ENCODE measurements at places on chromosomes 12 and 14. TPM values are rescaled to one million over a fixed set of nuclear protein-coding genes. Genes with fewer than 3 reads are reported as not detected.

Gene DGKA
- 17.1 TPM for total RNA-seq

Gene TRIP11
- 39.1 TPM for total RNA-seq

Gene RNF10
- total RNA-seq: 149 TPM

Gene RND1
- total RNA-seq: 6.1 TPM

Gene STK38L
- 34.2 TPM for total RNA-seq

Gene GPR132
- total RNA-seq: not detected

Gene KRT74
- total RNA-seq: not detected

Gene ZNF891
- 3.9 TPM for total RNA-seq

Gene CPNE6
- total RNA-seq: not detected

Gene RNU6-8
- not detected for total RNA-seq

Gene TSPAN19
- 0.36 TPM for total RNA-seq

Gene CCDC38
- total RNA-seq: not detected

- no peak for DNase-seq
- peaks cover 41% of the 10 kb centered on the region for H3K4me1 ChIP-seq
- H3K36me3 ChIP-seq: no peaks in the 10 kb centered on the region
- no peaks in the 10 kb centered on the region for H3K27me3 ChIP-seq
- no peak overlapping the region for H3K4me3 ChIP-seq
- H3K27ac ChIP-seq: no peak overlapping the region
These were observed 393.0 kb upstream of the DCN start for GRCh38 chr12:91575630-91576029.

DNA sequence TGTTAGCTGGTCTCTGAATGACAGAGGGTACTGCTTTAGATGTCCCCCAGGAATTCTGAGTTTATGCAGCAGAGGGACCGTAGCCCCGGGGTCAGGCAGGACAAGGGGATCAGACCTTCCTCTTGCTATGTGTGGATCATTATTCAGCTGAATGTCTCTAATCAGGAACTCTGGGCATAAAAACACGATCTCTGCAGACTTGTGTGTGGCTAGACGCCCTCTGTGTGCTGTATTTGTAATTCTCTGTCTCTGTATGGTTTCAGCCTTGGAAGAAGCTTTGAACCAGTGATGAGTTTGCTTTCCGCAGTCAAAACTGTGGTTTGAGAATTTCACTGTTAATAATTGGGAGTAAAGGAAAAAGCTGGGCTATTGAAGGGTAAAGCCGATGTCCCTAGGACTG, 125.3 kb downstream of the ETV6 start:
- H3K27me3 ChIP-seq: no peaks in the 10 kb centered on the region
- peaks cover 29% of the 10 kb centered on the region for H3K4me1 ChIP-seq
- no peak overlapping the region for H3K27ac ChIP-seq
- DNase-seq: no peak
- H3K4me3 ChIP-seq: no peak overlapping the region
- H3K36me3 ChIP-seq: peaks cover 2% of the 10 kb centered on the region

GRCh38 chr14:24075485-24076301, 4.3 kb downstream of the CPNE6 start:
- H3K36me3 ChIP-seq: no peaks in the 10 kb centered on the region
- DNase-seq: no peak
- H3K27ac ChIP-seq: no peak overlapping the region
- peaks cover 29% of the 10 kb centered on the region for H3K27me3 ChIP-seq
- H3K4me1 ChIP-seq: peaks cover 26% of the 10 kb centered on the region

DNA sequence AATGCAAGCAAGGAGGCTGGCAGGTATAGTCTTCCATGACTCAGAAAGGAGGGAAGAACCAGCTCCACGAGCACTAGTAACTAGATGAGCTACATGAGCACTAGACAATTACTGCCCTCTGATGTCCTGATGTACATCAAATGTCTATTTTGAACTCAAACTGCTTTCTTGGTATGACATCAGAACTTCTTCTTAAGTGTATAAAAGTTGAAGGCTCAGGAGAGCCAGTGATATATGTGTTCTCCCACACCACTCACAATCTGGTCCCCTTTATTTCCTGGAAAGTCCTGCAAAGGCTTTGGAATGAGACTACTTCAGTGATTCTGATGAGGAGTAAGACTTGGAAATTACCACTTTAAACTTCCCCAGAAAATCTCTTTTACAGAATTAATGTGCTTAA, 18.5 kb upstream of the DHRS7 start:
- no peak overlapping the region for H3K27ac ChIP-seq
- no peak for DNase-seq
- H3K4me3 ChIP-seq: no peak overlapping the region
- H3K4me1 ChIP-seq: no peaks in the 10 kb centered on the region

DNA sequence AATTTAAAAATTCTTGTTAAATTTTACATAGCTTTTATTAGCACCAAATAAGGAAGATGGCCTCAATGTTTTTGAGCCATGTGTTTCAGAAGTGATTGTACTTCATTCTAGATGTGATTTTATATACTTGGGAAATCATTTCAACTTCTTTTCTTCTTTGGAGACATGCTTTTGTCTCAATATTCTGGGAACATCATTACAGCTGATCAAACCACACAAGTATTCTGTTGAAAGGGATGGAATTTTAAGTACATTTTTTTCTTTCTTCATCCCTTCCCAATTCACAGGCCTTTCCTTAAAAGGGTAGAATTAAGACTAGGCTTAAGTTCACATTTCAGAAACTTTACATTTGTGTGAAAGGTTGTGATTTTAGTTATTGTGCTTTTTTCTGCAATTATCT, 66.4 kb downstream of the PAPOLA start:
- DNase-seq: no peak
- no peaks in the 10 kb centered on the region for H3K27me3 ChIP-seq
- peaks cover 6% of the 10 kb centered on the region for H3K36me3 ChIP-seq
- no peaks in the 10 kb centered on the region for H3K4me1 ChIP-seq
- H3K4me3 ChIP-seq: no peak overlapping the region

DNA sequence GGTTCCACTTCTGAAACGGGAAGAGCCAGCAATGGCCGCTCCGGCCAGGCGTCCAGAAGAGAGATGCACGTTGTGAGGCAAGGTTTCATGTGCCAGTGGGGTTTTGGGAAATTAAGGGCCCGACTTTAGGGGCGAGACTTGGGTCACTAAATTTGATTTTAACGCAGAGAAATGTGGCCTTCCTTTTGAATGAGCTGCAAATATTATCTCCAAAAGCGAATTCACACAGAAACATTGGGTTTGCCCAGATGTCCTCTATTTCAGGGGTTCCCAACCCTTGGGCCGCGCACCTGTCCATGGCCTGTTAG, 2.3 kb upstream of the RNASE4 start:
- H3K27ac ChIP-seq: no peak overlapping the region
- peaks cover 8% of the 10 kb centered on the region for H3K4me1 ChIP-seq
- no peak overlapping the region for H3K4me3 ChIP-seq
- no peaks in the 10 kb centered on the region for H3K36me3 ChIP-seq
- H3K27me3 ChIP-seq: peaks cover 22% of the 10 kb centered on the region

- H3K27me3 ChIP-seq: no peaks in the 10 kb centered on the region
- no peaks in the 10 kb centered on the region for H3K36me3 ChIP-seq
- no peak overlapping the region for H3K4me3 ChIP-seq
- peak; percentile 48 for DNase-seq
- H3K4me1 ChIP-seq: no peaks in the 10 kb centered on the region
These were observed 37.5 kb downstream of the EMP1 start for GRCh38 chr12:13233830-13234641.

GRCh38 chr14:79411403-79412174, 799.7 kb downstream of the DIO2 start:
- H3K27me3 ChIP-seq: no peaks in the 10 kb centered on the region
- H3K4me3 ChIP-seq: no peak overlapping the region
- H3K4me1 ChIP-seq: peaks cover 33% of the 10 kb centered on the region
- DNase-seq: no peak
- no peak overlapping the region for H3K27ac ChIP-seq
